ENCODE measurements at places on chromosomes 7 and 10.

DNA sequence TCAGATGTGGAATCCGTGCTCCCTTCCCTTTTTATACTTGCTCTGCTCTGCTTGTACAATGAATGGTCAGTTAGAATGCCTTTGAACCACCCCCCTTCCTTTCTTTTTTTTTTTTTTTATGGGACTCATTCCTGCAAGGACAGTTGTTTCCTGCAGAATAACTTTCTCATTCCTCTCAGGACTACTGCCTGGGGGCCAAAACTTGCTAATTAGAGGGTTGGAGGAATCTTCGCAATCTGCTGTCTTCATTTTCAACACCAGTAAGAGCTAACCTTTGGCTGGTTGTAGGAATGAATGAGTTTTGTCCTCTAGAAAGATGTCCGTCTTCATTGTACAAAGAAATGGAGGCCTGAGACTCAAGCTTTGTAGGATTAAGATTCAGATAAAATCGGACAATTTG lies 868.1 kb downstream of the LRMDA start:
- no peak for DNase-seq

DNA sequence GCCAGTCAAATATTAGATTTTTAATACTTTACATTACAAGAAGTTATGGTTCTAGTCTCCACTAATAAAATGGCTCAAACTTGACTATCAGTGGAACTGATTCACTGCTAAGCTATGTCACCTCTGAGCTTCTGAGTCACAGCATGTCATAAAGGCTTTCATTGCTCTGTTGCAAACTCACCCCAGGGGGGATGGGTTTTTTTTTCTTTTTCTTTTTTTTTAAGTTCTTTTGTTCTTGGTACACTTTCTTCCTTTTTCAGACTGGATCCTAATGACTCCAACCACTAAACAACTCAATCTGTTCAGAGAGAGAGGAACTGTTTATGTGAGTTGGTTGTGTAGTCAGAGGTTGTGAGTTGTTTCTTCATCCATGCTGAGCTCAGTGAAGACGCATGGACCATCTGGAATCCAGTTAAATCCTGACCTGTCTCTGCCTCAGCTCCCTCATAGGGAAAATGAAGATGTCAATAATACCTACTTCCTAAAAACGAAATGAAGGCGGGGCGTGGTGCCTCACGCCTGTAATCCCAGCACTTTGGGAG lies 11.0 kb downstream of the MYOF start:
- DNase-seq: peak; percentile 94

- DNase-seq: peak; percentile 52
Measured at GRCh38 chr10:72204296-72204695, 11.5 kb upstream of the ANAPC16 start.

- DNase-seq: no peak
Measured at GRCh38 chr10:131271195-131271880, 40.2 kb downstream of the TCERG1L start.

DNA sequence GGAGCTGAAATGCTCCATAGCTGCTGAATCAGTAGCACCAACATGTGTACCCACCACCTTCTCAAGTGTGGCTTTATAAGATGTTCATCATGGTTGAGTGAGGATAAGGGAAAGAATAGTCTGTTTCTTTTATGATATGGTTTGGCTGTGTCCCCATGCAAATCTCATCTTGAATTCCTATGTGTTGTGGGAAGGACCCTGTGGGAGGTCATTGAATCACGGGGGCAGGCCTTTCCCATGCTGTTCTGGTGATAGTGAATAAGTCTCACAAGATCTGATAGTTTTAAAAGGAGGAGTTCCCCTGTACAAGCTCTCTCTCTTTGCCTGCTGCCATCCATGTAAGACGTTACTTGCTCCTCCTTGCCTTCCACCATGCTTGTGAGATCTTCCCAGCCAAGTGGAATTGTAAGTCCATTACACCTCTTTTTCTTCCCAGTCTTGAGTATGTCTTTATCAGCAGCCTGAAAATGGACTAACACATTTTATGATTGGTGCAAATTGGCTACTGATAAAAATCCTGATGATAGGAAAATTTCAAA lies 799.9 kb downstream of the TNS3 start:
- no peak for DNase-seq

DNA sequence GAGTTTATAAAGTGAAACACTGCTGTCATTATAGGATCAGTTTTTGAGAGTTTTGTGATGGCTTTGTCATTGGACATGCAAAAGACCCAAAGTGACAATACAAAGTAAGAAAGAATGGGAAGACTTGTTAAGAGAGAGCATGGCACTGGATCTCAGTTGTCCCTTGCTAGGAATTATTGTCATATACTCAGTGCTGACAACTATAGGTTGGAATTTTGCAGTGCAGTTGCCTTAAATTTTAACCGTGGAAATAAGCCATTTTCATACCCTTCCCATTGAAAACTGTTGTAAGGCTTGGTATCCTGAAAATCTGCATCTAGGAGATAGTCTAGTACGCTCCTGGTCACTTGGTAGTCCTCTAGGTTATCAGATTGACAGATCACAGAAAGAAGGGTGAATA lies 1156.7 kb downstream of the GATA3 start:
- no peak for DNase-seq

- no peak for DNase-seq
Measured at GRCh38 chr7:30254717-30255063, 29.7 kb upstream of the ZNRF2 start.

- no peak for DNase-seq
Measured at GRCh38 chr7:151632750-151633515, 113.2 kb upstream of the RHEB start.

DNA sequence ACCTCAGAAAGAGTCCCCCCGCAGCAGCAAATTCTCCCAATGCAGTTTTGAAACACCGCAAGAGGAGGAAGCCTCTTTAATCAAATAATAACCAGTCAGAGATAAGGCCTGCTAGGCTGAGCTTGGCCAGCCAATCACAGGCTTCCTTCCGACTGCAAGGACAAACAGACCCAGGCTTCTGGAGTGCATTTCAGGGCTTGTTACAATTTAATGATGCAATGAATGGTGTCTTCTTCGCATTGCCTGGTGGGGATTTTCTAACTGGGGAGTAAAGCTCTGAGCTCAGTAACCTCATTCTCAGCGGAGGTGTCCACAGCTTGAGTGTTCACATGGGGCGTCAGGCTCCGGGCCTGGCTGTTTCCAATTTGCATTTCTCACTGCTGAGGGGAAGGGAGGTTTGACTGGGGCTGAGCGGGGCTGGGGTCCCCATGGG lies 31.8 kb upstream of the GPAM start:
- DNase-seq: no peak

DNA sequence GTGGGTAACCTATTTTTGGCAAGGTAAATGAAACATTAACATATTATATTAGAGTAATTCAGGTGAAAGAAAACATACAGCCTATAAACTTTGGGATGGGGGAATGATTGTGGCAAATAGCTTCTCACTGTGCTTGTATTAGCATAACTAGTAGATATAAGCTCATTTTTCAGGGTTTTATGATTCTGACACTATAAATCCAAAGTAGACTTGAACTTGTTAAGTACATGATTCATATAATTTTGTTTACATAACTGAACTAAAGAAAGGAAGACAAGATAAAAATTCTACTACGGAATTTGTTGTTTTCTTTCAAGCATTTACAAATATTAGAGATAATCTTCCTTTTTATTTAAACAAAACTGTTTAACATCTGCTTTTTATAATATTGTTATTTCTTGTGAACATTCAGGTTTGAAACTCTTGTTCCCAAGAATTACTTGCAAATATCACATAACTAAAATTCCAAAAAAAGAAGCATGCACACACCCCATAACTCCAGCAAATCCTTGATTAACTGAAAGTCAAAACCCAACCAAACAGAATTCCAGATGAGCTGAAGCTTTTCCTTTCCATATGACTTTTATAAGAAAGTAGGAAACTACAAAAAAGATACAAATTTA lies 142.3 kb downstream of the JAZF1 start:
- DNase-seq: no peak

- DNase-seq: no peak
Measured at GRCh38 chr7:32279500-32279899, 209.3 kb upstream of the PDE1C start.

- no peak for DNase-seq
Measured at GRCh38 chr7:145050415-145050814, 214.6 kb upstream of the TPK1 start.

GRCh38 chr10:106728232-106728631 lies 436.3 kb downstream of the SORCS1 start:
- DNase-seq: no peak

DNA sequence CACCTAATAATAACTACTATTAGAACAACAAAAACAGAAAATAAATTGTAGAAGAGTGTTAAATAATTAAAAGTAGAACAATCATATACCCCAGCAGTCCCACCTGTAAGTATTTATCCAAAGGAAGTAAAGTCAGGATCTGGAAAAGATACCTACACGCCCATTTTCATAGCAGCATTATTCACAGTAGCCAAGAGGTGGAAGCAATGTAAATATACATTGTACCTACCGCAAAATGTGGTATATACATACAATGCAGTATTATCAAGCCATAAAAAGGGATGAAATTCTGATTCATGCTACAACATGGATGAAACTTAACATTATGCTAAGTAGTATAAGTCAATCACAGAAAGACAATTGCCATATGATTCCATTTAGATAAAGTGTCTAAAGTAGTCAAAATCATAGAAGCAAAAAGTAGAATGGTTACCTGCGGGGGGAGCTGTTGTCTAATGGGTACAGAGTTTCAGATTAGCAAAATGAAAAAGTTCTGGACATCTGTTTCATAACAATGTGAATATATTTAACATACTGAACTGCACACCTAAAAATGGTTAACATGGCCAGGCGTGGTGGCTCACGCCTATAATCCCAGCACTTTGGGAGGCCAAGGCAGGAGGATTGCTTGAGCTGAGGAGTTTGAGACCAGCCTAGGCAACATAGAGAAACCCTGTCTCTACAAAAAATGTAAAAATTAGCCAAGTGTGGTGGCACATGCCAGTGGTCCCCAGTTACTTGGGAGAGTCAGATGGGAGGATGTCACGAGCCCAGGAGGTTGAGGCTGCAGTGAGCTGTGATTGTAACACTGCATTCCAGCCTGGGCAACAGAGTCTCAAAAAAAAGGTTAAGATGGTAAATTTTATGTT lies 6.0 kb upstream of the TMED4 start:
- peak; percentile 57 for DNase-seq

- DNase-seq: no peak
Measured at GRCh38 chr10:48511875-48512231, 93.0 kb downstream of the ARHGAP22 start.

GRCh38 chr10:86229376-86229775 lies 137.2 kb downstream of the GRID1 start:
- no peak for DNase-seq

GRCh38 chr7:46007990-46008643 lies 87.0 kb upstream of the IGFBP3 start:
- DNase-seq: no peak

- DNase-seq: no peak
Measured at GRCh38 chr10:123869020-123869414, 22.6 kb downstream of the CPXM2 start.

DNA sequence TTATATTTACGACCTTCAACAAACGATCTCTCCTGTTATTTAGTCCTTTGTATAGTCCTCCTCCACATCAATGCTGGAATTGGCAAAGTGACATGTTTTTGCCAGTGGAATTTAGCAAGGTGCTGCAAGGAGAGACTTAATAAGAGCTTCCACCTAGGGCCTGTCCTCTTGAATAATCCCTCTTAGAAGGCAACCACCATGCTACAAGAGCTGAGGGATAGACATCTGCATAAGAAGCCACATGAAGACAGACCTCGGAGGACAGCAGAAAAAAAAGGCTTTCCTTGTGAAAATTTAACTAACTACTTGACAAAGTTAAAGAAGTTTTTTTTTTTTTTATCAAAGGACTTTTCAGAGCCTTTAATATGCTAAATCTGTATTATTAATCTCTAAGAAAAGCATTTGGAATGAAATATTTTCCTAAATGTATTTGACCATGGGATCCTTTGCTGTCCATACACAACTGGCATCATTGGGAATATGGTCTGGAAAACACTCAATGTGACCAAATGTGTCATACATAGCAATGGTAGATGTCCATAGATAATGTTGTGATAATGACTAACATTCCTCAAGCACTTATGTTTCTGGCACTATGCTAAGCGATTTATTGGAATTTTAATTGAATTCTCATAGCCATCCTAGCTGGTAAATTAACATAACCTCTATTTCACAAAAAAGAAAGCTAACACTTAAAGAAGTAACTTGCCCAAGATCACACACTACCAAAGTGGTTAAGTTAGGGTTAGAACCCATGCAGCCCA lies 13.2 kb downstream of the HYCC1 start:
- DNase-seq: no peak

DNA sequence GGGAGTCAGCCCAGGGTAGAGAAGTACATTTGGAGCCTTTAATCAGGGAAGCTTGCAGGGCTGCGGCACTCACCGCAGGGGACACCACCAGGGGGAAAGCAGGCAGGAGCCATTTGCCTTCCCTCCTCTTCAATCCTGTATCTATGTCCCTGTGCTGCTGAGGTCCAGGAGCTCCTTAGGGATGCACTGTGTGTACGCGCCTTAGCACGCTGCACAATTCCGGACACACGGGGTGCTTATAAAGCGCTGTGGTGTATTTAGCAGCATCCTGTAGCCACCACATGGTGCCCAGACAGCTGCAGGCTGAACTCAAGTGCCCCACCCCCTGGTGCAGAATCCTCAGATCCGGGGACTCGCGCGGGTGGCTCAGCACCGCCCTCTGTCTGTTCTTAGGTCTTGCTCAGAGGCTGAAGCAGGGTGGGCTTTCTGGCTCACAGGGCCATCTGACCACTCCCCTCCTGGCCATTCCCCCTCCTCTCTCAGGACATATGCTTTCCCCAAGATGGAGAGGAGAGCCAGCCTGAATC lies 421.4 kb downstream of the SDK1 start:
- DNase-seq: no peak

GRCh38 chr10:111281516-111281915 lies 204.7 kb downstream of the ADRA2A start:
- no peak for DNase-seq

GRCh38 chr7:87146740-87147386 lies 5.4 kb upstream of the DMTF1 start:
- no peak for DNase-seq

DNA sequence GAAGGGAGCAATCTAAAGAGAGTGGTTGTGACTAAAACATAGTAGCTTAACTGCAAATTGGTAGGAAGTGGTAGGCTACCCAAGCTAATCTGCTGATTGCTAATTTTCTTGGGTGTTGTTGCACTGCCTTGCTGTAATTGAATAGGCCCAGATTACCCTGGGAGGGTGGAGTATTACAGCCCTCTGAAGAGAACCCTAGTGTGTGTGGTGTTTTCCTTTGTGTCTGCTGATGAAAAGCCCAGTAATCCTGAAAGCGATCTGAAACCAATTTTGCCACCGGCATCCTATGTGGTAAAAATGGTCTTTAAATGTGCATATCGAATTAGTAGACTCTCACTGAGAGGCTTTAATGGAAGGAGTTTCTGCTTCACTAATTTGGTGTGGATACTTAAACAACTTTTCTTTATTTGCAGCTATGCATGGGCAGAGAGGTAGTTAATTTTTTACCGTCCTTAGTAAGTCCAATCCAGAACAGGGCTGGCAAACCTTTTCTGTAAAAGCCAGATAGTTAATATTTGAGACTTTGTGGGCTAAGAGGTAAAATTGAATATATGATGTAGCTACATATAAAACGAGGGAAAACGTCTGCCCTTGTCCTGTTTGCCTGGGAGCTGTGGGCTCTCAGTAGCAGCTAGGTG lies 92.5 kb downstream of the CSTF2T start:
- no peak for DNase-seq
